ENCODE measurements at places on chromosomes 3 and 15.

DNA sequence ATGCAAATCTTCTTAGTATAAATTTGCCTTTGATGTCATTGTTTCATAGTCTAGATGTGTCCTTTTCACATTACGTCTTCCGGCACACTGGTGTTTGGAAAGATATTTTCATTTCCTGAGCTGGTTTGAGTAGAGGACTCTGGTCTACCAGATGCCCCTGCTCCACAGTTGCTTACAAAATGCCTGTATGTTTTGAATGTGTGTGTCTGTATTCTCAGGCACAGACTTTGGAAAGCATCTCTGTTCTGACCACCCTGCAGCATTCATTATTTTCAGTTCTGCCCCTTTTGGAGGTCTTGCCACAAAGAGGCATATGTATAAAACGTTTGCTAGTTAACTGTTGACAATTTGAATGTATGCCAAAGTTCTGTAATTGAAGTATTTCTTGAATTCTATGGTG is 236.0 kb upstream of the GOLIM4 start:
- no peak for DNase-seq

- DNase-seq = no peak
Observed at GRCh38 chr15:41659855-41660234, 360 bp upstream of the MGA start.

- no peak for DNase-seq
Observed at GRCh38 chr15:55267401-55268175, 22.0 kb downstream of the RAB27A start.

- no peak for DNase-seq
Observed at GRCh38 chr3:51471775-51472652, 27.8 kb downstream of the DCAF1 start.

DNA sequence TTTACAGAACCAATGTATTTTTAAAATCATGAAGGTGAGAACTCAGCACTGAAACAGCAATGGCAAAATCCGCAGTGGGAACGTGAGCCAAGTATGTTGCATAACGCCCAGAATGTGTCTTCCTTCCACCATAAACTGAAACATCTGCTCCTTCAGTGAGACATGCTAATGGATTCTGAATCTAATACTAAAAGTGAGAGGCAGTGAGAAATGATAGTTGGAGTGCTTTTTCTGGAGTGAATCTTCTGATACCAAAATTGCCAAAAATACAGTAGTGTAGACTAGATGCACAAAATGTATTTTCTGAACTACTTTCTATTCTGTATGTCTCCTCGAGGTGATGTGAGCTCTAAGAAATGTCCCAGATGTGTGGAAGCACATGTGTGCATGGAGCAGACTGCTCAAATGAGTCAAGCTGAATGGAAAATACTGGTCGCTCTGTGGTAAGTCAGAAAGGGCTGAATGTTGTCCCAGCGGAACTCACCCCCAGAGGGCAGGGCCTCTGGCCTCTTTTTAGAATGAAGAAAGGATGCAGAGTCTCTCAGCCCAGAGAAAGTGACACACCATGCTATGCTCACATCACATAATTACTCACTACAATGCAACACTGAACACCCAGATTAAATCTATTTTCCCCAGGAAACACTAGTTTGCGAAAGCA is 73.0 kb downstream of the ATP10A start:
- DNase-seq = peak; percentile 12

- no peak for DNase-seq
Observed at GRCh38 chr3:110318108-110318507, 753.5 kb upstream of the NECTIN3 start.

DNA sequence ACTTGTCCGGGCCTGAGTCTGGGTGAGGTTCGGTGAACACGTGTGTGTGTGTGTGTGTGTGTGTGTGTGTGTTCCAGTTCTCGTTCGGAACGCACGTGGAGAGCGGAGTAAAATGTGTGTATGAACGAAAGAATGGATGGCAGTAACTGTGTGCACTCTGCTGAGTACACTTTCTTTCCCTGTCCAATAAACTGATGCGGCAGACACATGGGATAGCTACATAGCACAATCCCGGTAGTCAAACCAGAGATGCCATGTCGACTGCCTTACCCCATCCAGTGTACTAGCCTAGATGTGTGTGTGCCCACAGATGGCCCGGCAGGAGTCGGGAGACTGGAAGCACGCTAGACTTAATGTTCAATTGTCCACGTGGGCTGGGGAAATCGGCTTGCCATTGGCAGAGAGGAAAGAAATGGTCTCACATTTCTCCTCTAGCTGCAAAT is 507 bp upstream of the GOLIM4 start:
- peak; percentile 90 for DNase-seq

- DNase-seq = peak; percentile 34
Observed at GRCh38 chr3:30199096-30199759, 407.2 kb upstream of the TGFBR2 start.

GRCh38 chr3:182637350-182638110 is 155.8 kb upstream of the ATP11B start:
- no peak for DNase-seq

DNA sequence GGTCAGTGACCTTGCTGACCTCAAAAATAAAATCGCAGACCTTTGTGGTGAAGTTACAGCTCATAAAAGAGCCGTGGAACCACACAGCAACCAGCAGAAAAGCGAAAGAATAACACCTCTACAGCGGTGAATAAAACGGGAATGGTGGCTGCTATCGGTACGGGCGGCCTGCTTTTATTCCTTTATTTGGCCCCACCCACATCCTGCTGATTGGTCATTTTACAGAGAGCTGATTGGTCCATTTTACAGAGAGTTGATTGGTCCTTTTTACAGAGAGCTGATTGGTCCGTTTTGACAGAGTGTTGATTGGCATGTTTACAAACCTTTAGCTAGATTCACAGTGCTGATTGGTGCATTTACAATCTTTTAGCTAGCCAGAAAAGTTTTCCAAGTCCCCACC is 80.7 kb upstream of the ATP10A start:
- no peak for DNase-seq

GRCh38 chr3:98884675-98885371 is 16.7 kb downstream of the DCBLD2 start:
- DNase-seq = no peak

- no peak for DNase-seq
Observed at GRCh38 chr3:59451800-59452746, 402.2 kb upstream of the CFAP20DC start.

- peak; percentile 71 for DNase-seq
Observed at GRCh38 chr3:17233398-17233800, 348.6 kb downstream of the PLCL2 start.

GRCh38 chr15:29472901-29473445 is 203.4 kb upstream of the NSMCE3 start:
- no peak for DNase-seq

GRCh38 chr3:153599685-153600084 is 437.7 kb downstream of the RAP2B start:
- no peak for DNase-seq

DNA sequence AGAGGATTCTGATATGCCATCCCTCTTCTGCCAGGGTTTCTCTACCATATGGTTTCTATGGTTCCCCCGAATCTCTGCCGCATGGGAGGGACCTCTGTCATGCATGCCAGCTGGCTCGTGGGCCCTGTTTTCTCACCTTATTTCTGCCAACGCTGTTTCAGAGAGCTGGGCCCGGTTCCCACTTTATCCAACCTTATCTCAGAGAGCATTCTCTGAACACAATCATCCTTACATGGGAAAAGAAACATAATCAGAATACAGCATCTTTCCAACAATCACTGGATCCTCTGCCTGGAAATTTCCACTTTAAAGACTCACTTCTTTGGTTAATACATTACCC is 234.5 kb upstream of the ZBTB20 start:
- peak; percentile 26 for DNase-seq

GRCh38 chr15:57994221-57995049 is 71.1 kb downstream of the ALDH1A2 start:
- DNase-seq = no peak

- no peak for DNase-seq
Observed at GRCh38 chr15:64800476-64800875, 25.0 kb downstream of the PIF1 start.

GRCh38 chr15:67121644-67122605 is 56.5 kb downstream of the SMAD3 start:
- no peak for DNase-seq

DNA sequence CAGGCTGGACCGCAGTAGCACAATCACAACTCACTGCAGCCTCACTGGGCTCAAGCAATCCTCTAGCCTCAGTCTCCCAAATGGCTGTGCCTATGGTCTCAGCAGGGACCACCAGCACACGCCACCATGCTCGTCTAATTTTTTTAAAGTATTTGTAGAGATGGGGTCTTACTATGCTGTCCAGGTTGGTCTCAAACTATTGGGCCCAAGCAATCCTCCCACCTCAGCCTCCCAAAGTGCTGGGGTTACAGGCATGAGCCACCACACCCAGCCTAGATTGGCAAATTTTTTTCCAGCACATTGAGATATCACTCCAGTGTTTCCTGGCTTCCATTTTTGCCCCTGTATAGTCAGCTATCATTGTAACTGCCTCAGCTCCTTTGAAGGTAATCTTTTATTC is 18.3 kb downstream of the TBC1D5 start:
- DNase-seq = no peak

- no peak for DNase-seq
Observed at GRCh38 chr3:120841264-120841663, 66.7 kb upstream of the STXBP5L start.

DNA sequence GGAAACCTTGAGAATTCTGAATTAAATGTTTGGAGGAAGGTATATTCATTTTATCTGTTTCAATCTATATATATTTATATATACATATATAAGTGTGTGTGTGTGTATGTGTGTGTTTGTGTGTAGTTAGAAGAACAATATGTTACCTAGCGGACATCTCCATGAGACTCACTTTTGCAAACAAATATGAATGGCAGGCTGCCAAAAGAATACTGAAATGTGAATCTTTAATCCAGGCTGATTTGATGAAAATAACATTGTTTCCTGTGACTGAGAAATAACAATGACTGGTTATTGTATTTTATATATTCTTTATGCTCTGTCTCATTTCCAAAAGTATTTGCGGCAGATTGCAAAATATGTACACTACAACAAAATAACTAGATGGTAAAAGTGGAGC is 255.5 kb upstream of the TGFBR2 start:
- no peak for DNase-seq

DNA sequence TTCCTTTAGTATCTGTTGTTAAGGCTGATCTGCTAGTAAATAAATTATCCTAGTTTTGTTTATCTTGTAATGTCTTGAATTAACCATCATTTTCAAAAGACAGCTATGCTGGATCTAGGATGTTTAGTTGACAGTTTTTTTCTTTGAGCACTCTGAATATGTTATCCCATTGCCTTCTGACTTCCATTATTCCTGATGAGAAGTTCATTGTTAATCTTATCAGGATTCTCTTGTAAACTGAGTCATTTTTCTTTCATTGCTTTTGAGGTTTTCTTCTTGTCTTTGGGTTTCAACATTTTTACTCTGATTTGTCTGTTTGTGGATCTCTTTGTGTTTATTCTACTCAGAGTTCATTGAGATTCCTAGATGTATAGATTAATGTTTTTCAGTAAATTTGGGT is 157.7 kb downstream of the WNT7A start:
- DNase-seq = no peak

DNA sequence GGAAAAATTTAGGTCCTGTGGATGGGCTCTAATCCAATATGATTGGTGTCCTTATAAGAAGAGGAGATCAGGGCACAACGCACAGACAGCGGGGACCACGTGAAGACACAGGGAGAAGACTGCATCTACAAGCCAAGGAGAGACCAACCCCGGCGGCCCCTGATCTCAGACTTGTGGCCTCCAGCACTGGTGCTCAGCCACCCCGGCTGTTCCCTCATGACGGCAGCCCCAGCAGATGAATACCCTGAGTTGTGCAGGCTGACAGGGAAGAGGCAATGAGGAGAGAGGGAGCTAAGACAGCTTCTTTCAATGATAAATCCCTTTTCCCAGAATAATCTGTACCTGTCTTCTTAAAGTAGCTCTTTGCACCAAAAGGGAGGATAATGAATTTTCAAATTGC is 33.3 kb upstream of the CGNL1 start:
- DNase-seq = no peak

- no peak for DNase-seq
Observed at GRCh38 chr3:185813205-185813604, 11.6 kb downstream of the IGF2BP2 start.

- DNase-seq = no peak
Observed at GRCh38 chr15:67127331-67127664, 61.9 kb downstream of the SMAD3 start.

DNA sequence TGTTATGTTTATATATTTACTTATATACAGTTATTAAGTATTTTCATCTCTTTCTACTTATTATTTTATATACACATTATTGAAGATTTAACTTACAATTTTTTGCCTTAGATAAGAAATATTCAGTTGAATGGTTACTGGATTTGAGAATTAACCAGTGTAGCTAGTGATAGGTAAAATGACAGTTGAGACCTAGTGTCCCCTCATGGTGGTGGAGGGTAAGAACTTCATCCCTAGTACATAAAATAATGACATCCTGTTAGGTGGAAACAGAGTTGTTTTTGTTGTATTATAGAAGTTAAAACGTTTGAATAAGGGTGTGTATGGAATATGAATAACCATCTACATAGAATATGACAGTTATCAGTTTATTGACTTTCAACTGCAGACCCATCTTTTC is 1152.4 kb upstream of the ALCAM start:
- no peak for DNase-seq

GRCh38 chr3:58519668-58520402 is 17.2 kb downstream of the ACOX2 start:
- no peak for DNase-seq

DNA sequence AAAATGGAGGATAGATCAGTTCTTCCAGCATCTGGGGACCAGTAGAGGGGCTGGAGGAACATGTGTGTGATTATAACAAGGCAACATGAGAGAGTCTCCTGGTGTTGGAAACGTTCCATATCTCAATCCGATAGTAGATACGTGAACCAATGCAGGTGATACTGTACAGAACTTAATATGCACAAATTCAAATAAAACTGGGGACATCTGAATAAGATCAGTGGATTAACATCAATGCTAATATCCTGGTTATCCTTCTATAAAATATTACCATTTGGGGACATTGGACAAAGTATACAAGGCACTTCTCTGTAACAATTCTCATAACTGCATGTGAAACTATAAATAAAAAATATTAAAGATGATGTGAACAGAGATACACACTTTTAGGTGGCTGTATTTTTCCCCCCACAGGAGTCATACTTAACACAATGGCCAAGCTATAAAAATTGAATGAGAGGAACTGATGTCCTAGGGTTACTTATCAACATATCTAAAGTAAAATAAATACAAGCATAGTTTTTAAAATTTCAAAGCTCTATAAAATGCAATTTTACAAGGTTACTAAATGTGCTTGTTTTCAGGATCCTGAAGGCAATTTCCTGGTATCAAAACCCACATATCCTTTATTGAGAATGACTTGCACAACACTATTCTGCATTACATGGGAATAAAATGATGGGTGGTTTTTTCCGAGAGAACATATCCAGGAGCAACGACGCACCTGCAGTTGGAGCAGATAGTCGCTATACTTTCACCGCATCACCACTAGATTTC is 31.1 kb upstream of the TJP1 start:
- DNase-seq = no peak

Data from NCI-H1694 treated with DMSO at 0.1 percent for 48 hours (cell line).